GM13976 (cell line): ENCODE measurements at places on chromosomes 6 and 20.

DNA sequence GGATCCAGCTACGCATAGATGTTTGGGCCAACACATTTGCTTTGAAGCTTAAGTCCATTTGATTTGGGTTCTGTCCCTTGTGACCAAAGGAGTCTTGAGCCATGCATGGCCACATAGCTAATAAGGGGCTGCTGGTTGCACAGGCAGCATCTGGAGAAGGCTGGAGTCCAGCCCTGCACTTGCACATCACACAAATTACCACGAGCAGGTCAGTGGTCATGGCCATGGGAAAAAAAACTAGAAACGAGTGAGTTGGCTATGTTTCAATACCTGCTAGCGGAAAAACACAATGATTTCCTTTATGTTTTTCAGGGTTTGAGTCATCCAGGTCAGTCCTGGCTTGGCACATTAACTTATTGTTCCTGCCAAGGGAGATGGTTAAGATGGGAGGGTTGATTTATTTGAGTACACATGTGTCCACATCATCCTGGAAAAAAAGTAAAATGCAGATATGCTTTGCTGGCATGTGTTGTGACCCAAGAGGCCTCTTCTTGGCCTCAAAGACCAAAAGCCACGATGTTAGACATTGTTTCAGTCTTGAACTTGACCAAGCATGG is 5.6 kb upstream of the STX16 start:
- no peak for DNase-seq

DNA sequence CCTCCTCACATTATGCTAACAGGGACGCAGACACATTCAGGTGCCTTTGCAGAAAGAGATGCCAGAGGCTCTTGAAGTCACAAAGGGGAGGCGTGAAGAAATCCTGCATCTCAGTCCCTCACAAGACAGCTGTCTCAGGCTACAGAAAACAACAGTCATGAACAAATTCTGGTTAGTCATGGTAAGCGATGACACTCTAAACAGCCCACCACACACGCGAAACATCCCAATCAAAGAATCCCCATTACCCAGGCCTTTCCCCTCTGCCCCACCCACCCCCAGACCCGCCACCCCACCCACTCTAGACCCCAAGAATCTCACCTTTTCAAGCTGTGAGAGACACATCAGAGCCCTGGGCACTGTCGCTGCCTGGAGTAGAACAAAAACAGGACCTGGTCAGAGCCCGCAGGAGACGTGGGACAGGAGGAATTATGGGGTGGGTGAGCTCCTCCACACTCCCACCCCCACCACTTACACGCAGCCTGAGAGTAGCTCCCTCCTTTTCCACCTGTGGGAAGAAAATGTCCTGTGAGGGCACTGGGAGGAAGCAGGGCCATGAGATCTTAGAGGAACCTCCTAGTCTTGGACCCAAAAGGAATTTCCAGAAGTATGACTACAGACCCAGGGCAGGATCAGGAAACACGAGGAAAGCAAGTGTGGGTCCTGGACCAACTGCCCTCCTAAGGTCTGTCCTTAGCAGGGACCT is 2.7 kb downstream of the HLA-B start:
- no peak for DNase-seq

DNA sequence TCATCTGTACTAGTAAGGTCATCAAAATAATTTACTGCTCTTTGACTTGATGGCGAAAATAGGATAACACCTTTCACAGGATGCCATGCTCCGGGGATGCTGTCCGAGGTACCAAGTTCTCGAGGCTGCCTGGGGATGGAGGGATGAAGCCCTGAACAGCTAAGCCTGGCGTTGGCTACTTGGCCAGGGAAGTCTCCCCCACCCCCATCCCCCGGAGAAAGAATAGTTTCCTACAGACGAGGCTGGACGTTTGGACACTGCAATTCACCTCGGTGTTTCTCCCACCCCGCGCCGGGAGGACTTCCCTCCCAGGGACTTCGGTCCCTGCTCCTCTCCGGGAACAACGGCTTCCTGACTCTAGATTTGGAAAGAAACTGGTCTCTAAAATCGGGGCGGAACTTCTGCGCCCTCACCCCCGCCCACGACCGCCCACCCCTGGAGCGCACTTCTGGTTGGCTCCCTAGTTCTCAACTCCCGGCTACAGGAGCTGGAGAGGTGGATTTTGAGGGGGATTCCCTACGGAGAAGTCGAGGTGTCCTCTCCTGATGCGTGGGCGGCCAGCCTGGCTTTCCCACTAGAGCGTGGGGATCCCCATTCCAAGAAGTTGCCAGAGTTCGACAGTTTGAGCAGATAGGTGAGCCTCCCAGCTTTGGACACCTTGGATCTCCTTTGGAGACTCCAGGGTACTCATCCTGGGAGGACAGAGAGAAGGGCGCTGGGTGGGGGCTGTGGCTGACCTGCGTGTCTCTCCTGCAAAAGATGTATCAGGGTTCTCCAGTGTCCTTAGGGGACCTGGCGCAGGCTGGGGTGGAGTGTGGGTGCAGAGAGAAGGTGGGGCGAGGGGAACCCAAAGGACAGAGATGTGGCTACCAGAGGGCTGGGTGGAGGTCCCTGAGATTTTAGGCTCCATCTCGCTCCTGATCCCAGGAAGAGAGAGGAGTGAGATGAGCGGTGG is 1.1 kb downstream of the PCSK2 start:
- DNase-seq, result peak; percentile 13

DNA sequence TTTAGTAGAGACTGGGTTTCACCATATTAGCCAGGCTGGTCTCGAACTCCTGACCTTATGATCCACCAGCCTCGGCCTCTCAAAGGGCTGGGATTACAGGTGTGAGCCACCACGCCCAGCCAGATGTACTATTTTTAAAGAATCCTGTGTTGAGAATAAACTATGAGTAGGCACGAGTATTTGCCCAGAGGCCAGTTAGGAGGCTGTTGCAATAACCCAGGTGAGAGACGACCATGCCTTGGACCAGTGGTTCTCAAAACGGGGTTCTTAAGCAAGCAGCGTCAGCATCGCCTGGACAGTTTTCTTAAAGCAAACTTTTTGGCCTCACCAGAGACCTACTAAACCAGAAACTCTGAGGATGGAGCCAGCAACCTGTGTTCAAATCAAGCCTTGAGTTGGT is 258.8 kb downstream of the ZNF217 start:
- no peak for DNase-seq

- no peak for DNase-seq
These were observed 122.2 kb downstream of the MTFR2 start for GRCh38 chr6:136127873-136128272.

GRCh38 chr6:165679326-165679725 is 16.3 kb upstream of the PDE10A start:
- DNase-seq, result no peak

- no peak for DNase-seq
These were observed 926 bp downstream of the PEX3 start for GRCh38 chr6:143451531-143451930.

GRCh38 chr20:19876828-19877460 is 118.9 kb downstream of the RIN2 start:
- no peak for DNase-seq
